NCI-H2107 (cell line): ENCODE measurements at places on chromosomes 3 and 15.

GRCh38 chr3:99865321-99865720 lies 47.7 kb downstream of the CMSS1 start:
- DNase-seq: no peak

- no peak for DNase-seq
Observed at GRCh38 chr3:53830944-53831343, 15.3 kb downstream of the CHDH start.

DNA sequence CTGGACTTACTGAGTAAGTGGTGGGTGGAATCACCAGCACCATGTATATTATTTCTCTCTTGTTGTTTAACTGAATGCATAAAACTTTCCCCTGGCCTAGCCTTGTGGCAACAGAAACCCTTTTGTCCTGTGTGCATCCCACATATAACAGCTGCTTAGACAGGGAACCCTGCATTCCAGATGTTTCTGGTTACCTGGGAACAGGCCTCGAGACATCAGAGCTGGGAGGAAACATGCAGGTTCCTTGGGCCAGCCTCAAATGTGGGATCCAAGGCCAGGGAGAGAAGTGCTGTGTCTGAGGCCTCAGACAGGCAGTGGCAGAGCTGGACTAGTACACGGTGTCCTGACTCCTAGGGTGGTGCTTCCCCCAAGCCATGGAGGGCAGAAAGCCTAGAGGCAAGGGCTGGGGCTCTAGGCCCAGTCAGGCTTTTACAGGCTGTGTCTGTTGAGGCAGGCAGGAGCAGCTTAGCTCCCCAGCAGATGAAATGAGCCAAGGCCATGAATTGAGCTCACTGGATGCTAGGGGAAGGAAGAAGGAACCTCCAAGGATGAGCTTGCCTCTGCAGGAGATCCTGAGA lies 57.7 kb downstream of the ITGA11 start:
- no peak for DNase-seq

- no peak for DNase-seq
Observed at GRCh38 chr15:59174151-59174834, 32.4 kb upstream of the LDHAL6B start.

DNA sequence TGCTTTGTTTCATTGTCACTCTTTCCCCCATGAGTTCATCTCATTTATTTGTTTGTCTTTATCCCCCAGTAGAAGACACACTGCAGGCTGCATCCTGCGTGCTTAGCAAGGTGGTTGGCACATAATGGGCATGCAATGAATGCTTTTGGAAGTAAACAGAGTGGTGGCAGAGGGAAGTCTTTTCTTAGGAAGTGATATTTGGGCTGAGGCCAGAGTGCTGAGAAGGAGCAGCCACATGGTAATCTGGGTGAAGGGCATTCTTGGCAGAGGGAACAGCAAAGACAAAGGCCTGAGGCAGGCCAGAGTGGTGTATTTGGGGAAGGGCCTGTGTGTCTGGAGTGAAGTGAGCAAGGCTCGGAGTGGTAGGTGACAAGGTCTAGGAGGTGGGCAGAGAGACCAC lies 17.7 kb upstream of the ADAMTS7 start:
- DNase-seq: no peak

DNA sequence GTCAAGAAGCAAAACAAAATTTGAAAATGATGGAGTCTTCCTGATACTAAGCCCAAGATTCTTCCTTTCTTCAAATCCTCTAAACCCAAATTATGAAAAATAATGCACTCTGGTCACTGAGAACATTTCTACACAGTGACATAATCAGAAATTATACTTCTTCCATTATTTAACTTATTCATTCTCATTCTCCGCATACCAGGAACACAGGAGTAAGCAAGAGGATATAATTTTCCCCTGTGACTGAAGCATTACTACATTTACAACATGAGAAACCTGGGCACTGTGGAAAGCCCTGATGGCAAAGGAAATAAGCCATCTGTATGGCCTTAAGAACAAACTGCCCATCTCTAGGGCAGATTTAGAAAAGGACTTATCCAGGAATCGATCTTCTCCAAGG lies 47.0 kb downstream of the EXD1 start:
- no peak for DNase-seq

DNA sequence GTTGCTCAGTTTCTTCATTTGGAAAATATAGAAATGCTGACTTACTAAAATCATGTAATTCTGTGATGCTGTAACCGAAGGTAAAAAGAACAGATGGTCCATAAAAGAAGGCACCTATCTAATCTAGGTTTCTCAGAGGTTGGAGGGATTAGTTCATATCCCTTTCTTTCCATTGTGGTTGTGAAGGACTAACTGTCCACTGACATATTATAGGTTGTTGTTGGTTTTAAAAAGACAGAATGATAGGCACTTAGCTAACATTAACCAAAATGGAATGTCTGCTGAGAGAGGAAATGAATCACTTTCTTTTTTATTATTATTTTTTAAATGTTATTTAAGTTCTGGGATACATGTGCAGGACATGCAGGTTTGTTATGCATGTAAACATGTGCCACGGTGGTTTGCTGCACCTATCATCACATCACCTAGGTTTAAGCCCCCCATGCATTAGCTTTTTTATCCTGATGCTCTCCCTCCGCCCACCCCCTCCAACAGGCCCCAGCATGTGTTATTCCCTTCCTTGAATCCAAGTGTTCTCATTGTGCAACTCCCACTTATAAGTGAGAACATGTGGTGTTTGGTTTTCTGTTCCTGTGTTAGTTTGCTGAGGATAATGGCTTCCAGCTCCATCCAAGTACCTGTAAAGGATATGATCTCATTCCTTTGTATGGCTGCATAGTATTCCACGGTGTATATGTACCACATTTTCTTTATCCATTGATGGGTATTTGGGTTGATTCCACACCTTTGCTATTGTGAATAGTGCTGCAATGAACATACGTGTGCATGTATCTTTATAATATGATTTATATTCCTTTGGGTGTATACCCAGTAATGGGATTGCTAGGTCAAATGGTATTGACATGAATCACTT lies 45.8 kb downstream of the ALDH1A2 start:
- no peak for DNase-seq

DNA sequence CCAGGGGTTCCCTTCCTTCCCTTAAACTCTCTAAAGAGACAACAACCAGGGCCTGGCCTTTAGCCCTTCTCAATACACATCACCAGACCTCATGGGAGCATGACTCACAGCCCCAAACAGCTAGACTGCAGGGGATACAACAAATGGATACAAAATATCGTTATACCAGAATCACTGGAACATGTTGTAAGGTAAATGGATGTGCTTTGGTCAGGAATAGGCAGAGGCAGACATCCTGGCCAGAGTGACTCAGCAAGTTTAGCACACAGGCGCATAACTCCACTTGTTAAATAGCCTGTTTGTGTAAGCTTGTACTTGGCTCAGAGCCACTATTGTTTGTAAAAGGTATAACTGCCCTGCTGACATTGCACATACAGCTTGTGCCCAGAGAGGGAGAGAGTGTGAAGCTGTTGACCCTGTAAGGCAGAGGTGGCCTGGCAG lies 18.3 kb downstream of the TMED3 start:
- no peak for DNase-seq

GRCh38 chr15:42037656-42038055 lies 16.8 kb upstream of the PLA2G4E start:
- DNase-seq: peak; percentile 2

DNA sequence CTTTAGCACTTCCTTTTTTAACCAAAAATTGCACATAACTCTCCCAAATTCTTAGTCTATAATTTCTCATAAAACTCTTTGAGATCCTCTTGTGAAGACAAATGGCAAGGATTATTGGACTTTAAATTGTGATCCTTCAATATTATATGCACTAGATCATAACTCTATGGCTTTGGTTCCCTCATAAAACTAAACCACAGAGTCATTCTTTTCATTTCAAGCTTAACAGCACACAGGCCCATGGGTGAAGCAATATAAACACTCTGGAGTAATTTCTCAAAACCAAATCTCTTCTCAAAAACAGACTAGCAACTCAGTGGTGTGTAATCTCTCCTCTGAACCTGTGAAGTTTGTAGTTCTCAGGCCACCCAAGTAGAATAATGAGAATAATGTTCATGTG lies 171.0 kb upstream of the NECTIN3 start:
- no peak for DNase-seq

GRCh38 chr3:98558100-98558827 lies 26.5 kb downstream of the GPR15 start:
- DNase-seq: no peak

DNA sequence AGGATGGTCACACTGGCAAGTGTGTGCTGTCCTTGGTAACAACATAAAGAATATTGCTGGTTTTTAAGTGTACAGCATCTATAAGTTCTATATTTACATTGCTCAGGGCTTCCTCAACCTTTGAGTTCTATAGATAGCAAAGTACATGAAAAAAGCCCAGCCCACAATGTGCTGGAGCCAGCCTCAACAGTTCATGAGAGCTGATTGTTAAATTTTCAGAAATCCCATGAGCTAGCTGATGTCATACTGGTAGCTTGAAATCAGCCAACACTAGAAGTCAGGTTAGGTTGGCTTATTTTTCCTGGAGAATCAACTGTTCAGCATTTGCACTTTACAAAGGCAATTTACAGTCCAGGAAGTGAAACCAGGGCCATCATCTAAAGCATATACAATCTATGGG lies 102.8 kb downstream of the STRIT1 start:
- DNase-seq: no peak

- DNase-seq: no peak
Observed at GRCh38 chr3:56351537-56351936, 116.7 kb downstream of the ERC2 start.

DNA sequence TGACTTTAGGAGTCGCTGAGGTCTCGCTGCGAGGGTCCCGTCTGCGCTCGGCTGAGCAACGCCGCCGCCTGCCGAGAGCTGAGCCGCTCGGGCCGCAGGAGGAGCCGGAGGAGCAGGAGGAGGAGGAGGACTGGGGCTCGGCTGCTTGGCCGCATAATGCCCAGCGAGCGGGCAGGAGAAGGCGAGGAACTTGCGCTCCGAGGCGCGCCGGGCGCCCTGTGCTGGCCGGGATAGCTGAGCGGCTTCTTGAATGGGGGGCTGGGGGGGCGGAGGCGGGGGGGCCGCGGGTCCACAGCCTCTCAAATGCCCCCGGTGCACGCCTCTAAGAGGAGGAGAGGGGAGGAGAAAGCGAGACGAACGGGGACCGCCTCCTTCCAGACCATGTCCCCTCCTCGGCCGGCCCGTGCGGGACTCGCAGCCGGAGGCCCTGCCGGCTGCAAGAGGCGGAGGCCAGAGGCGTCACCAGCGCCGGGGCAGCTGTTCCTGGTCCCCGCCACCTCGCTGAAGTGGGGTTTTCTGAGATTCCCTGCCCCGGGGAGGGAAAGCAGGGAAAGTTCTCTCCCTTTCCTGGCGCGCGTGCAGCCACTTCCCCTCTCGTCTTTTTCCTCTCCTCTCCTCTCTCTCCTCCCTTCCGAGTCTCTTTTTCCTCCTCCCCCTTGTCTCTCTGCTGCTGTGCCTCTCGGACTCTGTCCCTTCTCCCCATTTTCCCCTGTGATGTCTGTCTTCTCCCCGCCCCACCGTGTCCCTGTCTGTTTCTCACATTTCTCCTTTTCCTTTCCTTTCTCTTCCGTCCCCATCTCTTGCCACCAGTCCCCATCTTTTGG lies at the start of gene ADAMTS9:
Gene ADAMTS9 (minus strand): TSS at position 220 of the 824 bp plus-strand sequence. CDS start 343 bp downstream, outside the sequence.
- no peak for DNase-seq

- DNase-seq: no peak
Observed at GRCh38 chr3:40211579-40211978, 97.9 kb upstream of the EIF1B start.

GRCh38 chr3:111072031-111072921 lies 660 bp downstream of the NECTIN3 start:
- no peak for DNase-seq

DNA sequence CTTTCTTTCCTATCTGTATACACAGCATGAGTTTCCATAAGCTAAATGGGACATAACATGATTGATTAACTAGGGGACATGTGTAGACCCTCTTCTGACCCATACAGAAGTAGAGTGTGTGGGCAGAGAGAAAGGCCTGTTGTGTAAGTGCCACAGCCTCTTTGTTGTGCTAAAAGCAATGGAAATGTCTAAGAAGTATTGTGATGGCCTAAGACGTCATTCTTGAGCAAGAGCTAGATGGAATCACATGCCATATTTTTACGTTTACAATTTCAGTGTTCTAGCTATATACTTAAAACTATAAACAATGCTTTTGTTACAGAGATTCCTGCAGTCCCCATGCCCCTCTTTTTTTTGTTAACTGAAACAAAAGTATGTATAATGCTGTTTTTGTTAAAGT lies 61.9 kb downstream of the CD47 start:
- no peak for DNase-seq

GRCh38 chr3:184156522-184156955 lies 1.4 kb downstream of the DVL3 start:
- DNase-seq: peak; percentile 36

DNA sequence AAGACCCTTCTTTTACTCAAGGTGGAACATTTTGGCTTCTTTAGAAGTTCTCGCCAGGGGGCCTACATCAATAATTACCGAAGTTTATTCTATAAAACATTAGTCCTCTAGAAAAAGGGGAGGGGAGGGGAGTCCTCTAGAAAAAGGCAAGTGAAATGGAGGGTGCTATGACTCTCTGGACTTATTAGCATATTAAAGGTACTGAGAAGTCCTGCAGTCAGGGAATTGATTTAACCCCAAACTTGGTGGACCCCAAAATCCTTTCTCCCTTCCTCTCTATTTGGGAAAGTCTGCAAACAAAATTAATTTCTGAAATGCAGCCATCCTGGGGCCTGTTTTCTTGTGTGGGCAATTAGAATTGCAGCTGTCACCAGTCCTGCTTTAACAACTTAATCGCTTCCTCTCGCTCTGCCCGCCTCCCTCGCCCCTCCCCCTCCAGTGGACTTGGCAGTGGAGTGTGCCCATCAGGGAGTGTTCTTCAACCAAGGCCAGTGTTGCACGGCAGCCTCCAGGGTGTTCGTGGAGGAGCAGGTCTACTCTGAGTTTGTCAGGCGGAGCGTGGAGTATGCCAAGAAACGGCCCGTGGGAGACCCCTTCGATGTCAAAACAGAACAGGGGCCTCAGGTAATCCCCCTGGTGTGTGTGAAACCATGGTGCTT lies 18.9 kb upstream of the LRRK1 start:
- no peak for DNase-seq

- peak; percentile 63 for DNase-seq
Observed at GRCh38 chr3:152083135-152083534, 185.6 kb upstream of the MBNL1 start.

DNA sequence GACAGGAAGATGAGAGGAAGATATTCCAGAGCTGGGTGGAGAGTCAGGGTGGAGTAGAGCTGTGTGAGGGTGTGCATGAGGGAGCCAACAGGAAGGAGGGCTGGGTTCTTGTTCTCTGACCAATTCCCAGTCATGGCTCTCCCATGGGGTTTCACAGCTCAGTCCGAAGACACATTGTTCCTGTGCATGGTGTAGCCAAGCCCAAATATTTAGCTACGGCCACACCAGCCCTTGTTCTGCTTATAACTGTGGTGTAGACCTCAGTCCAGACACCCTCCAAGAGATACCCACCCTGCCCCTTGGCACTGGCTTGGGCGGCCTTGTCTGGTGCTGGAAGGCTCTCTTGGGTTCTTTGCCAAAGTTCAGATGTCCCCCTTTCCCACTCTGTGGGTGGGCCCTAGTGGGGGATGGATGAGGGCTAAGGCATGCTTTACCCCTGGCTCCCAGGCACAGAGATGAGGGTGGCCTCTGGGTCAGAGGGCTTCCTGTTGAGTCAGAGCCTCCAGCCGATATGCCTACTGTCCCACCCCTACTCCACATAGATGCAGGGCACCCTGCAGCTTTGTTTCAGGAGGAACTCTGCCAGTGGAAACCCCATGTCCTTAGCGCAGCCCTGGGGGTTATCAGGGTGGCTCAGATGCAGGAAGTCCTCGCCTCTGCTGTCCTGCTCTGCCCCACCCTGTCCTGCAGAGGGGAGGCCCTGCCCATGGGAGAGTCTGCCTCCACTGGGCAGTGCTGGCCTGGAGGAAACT lies 271.2 kb upstream of the CTDSPL start:
- no peak for DNase-seq
